ENCODE measurements at places on chromosomes 7 and 10. TPM values are rescaled to one million over a fixed set of nuclear protein-coding genes. Genes with fewer than 3 reads are reported as not detected.

DNA sequence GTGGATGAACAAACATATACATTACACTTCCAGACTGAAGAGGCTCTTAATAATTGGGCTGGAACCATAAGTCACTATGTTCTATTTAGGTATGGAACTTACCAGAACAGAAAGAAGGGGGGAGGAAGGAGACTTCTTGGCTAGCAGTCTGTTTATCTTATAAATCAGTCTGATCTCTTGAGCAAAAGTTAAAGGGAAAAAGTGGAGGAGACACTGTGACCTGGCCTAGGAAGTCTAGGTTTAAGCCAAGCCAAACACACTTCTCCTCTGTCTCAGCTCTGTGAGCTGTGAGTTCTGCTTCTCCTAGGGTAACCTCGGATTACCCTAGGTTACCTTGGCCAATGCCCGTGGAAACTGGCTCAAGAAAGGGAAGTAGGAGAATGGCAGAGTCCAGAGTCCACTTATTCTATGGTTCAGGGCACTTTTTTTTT, 95.2 kb downstream of the PFKFB3 start:
- peaks cover 3% of the 10 kb centered on the region for H3K4me1 ChIP-seq
- no peak overlapping the region for H3K4me3 ChIP-seq
- H3K27ac ChIP-seq, result no peak overlapping the region
- no peak for DNase-seq
- no peaks in the 10 kb centered on the region for H3K27me3 ChIP-seq

GRCh38 chr10:76051007-76051936, 619.8 kb downstream of the LRMDA start:
- DNase-seq, result no peak
- H3K27me3 ChIP-seq, result no peaks in the 10 kb centered on the region
- H3K36me3 ChIP-seq, result no peaks in the 10 kb centered on the region
- no peak overlapping the region for H3K4me3 ChIP-seq
- no peak overlapping the region for H3K27ac ChIP-seq

CHAT gene
- total RNA-seq, result not detected

ITIH5 gene
- 7.6 TPM for total RNA-seq

MMP21 gene
- total RNA-seq, result not detected
